CD4-positive, alpha-beta T cell treated with Interleukin-12 subunit alpha and Interleukin-12 subunit beta, for 1 hour (primary cell): ENCODE measurements at places on chromosomes 13 and 19.
A peak's percentile ranks its signal among the peaks of the same experiment; 100 is the strongest.

DNA sequence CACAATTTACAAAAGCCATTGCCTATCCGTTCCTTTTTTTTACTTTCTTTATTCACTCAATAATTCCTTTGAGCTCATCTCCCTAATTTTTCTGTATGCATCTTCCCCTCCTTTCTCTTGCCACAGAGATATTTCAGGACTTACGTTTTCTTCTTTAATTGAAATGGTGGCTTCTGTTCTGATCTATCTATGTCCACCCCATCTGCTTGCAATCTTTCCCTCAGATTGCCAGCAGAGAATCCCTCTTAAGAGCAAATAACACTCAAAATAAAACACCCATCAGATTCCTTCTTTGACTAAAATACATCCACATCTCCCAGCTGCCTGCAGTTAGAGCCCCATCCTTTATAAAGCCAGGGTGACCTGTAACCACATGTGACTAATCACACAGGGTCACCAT, 478.6 kb downstream of the EFNB2 start:
- DNase-seq, result no peak

DNA sequence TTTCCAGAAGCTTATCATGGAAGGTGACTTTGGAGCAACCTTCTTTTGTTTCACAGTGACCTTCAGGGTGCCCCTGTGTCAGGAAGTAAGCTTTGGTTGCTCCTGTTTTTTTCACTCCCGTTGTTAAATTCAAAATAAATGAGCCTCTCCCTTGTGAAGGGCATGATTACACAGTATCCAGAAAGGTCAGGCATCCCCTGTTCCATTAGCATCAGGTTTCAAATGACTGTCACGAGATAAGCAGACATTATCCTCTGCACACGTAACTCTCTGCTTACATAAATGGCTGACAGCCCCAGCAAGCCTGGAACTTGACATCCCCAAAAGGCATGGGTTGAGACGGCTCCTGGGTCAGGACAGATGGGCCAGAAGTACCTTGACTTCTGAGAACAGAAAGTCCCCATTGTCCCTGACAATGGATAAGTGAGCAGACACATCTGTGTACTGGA, 52.0 kb downstream of the RAB20 start:
- no peak for DNase-seq

GRCh38 chr13:25217023-25217885, 45.2 kb upstream of the AMER2 start:
- no peak for DNase-seq

GRCh38 chr13:22271903-22272302, 601.0 kb downstream of the FGF9 start:
- no peak for DNase-seq

DNA sequence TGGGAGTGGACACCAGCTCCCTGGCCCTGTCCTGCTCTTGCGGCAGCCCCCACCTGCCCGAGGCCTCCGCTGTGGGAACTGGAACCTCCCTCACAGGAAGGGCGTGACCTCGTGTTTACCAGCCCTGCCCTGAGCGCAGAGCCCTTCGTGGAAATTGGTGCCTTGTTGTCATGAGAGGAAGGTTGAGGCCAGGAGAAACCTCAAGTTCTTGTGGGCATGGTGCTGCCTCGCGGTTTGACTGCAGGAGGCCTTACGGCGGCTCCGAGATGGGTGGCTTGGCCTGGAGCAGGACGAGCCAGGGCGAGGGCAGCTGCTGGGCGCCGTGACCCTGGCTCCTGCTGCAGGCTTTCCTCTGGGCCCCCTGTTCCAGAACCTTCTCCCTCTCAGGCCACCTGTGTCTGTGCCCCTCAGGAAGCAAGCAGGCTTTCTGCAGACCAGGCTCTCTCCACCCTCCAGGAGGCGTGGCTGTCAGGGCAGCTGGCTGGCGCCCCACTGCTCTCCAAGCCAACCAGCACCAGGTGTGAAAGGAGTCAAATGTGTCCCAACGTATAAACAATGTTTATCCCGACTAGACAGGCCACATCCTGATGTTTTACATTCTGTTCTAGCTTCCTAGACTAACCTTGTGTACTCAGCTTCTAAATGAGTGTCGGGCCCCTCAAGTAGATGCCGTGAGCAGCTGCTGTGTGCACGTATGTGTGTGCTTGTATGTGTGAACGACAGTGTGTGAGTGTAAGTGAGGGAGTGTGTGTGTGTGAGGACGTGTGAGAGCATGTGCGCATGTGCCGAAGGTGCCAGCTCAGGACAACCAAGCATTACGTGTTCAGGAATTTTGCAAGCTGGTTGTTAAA, 10.4 kb upstream of the RASA3 start:
- DNase-seq, result peak; percentile 86

DNA sequence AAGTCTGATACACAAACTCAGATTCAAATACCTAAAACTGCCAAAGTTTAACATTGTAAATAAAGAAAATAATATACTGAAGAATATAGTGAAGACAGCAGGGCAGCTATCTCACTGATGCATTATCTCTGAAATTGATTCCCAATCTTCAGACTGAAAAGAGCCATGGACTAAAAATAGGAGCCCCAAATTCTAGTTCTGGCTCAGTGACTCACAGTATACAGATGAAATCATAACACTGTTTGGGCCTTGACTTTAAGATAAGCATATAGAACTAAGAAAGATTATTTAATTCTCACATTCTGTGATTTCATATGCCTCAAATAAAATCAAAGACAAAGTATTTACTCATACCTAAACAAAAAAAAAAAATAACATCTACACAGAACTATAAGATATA, 53.9 kb downstream of the RBM26 start:
- DNase-seq, result no peak

DNA sequence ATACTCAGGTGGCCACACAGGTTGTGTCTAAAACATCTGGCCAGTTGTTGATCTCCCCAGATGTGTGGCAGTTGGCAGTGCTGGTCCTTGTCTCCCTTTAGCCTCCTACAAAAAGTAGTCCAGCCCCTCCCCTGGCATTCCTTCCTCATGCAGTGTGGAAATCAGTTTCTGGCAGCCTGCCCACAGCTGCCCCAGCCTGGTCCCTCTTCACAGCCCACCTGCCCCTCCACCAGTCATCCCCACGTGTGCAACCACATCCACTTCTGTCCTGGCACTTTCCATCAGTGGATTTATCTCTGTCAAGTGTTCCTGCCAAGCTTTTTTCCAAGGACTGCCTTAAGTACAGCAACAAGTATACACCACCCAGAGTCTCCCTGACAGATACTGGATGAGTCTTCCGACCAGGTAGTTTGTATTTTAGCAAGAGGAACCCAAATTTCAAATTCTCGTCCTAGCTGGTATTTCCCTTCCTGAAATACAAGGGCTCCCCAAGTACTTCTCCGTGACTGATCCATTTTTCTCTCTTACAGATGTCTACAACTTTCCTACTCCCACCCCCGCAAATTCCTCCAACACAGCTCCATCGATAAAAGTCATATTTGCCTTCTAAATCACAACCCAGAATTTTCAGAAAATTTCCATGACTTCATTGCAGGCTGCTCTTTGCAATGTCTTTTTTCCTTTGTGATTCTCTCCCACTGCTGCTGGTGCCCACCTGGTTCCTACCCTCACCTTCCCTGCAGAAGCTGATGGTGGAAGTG, 313.5 kb downstream of the FOXO1 start:
- DNase-seq, result no peak

- DNase-seq, result no peak
Observed at GRCh38 chr13:95603887-95604555, 40.5 kb downstream of the DZIP1 start.

DNA sequence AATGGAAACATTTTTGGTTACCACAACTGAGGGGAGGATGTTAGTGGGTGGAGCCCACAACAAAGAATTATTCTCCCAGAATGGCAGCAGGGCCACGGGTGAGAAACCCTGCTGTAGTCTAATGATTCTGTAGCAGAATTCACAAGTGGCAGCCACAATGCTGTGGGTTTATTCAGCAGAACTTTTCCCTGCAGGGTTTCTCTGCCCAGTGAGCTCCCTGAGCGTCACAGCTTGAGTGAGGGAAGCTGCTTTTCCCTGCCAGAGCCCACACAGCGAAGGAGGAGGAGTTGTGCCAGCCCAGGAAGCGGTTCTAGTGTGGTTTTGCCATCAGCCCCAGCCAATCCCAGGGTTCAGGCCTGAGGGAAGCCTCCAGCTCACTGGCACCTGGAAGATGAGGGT, 4.4 kb downstream of the ATP12A start:
- peak; percentile 35 for DNase-seq

GRCh38 chr19:42816894-42817293, 51.4 kb upstream of the PSG8 start:
- no peak for DNase-seq

- DNase-seq, result no peak
Observed at GRCh38 chr13:31111136-31111535, 50.6 kb downstream of the HSPH1 start.

DNA sequence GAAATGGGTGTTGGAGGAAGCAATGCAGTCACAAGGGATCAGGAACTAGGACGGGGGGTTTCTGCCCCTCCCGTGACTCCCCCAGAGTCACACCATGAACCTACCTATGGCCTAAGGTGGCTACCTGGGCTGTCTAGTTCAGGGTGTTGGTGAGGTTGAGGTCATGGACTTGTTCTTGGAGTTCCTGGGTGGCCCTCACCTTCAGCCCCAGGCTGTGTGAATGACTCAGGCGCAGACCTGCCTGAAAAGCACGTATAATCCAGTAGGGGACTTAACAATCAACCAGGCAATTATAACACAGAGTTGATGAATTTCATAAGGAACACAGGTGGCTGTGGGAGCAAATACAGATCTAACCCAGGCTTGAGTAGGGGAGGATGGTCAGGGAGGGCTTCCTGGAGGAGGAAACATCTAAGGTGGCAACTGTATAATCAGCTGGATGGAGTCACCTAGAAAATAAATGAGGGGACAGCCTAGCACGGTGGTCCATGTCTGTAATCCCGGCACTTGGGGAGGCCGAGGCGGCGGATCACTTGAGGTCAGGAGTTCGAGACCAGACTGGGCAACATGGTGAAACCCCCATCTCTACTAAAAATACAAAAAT, 25.6 kb upstream of the ADGRE1 start:
- no peak for DNase-seq

- DNase-seq, result no peak
Observed at GRCh38 chr13:24166561-24166960, 6.0 kb downstream of the SPATA13 start.

- DNase-seq, result no peak
Observed at GRCh38 chr13:92225861-92226260, 827.4 kb downstream of the GPC5 start.

- no peak for DNase-seq
Observed at GRCh38 chr19:6750062-6750461, 10.6 kb downstream of the TRIP10 start.

DNA sequence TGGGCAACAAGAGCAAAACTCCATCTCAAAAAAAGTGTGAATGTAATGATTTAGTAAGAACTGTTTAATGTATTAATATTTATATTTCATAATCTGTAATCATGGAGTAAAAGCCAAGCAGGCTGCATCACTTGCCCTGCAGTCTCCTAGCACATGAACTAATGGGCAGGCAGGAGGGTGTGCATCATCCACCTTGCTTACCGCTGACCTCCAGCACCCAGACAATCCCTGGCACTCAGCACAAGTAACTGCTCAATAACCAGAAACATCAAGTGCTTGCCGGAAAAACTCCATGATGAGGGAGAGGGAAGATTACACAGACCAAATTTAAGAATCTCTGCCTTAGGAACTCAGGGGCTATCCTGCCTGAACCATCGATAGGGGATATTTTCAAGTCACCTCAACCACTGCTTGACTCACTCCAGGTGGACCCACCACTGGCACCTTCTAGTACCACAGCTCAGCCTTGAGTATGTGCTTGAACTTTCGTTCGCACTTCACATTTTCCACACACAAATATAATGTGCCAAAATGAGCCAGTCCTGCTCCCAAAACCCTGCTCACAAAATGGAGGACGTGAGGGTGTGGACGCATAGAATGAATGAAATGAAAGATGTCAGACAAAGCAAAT, 18.6 kb downstream of the BRD4 start:
- DNase-seq, result no peak

DNA sequence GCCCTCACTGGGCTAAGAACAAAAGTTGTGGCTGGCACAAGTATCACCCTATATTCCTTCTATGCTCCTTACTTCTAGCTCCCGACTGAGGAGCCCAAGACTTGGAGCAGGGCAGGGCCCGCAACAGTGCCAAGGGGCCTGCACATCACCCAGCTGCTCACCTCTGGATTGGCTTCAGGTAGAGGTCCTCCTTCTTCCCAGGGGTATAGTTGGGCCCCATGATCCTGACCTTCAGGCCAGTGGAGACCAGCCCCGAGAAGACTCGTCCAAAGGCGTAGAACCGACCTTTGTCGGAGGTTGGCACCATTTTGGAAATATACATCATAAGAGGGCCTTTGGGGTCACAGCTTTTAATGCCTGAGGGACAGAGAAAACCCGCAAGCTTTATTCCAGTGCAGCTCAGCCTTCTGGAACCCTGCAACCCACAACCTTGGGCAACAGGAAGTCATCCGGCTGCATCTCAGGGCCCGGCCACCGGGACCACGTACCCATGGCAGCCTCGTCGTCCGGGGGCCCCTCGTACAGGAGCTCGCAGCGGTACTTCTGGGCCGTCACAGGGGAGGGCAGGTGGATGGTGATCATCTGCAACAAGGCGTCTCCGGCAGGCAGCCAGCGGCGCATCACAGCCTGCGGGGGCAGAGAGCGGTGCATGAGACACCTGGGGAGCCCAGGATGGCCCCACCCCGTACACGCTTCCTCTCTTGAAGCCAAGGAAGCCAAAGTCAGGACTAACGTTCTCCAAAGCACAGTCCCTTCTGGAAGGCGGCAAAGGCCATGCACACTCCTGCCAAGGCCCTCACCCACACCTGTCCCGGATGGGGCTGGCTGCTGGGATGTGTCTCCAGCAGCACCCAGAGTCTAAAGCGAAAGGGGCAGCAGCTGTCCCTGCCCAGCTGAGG, 4.7 kb downstream of the EEF2 start:
- no peak for DNase-seq

- peak; percentile 32 for DNase-seq
Observed at GRCh38 chr13:49454388-49455006, 10.4 kb downstream of the SETDB2 start.

GRCh38 chr13:21475115-21475514, 16.0 kb upstream of the ZDHHC20 start:
- DNase-seq, result no peak

- no peak for DNase-seq
Observed at GRCh38 chr13:109707044-109707741, 79.2 kb downstream of the IRS2 start.

DNA sequence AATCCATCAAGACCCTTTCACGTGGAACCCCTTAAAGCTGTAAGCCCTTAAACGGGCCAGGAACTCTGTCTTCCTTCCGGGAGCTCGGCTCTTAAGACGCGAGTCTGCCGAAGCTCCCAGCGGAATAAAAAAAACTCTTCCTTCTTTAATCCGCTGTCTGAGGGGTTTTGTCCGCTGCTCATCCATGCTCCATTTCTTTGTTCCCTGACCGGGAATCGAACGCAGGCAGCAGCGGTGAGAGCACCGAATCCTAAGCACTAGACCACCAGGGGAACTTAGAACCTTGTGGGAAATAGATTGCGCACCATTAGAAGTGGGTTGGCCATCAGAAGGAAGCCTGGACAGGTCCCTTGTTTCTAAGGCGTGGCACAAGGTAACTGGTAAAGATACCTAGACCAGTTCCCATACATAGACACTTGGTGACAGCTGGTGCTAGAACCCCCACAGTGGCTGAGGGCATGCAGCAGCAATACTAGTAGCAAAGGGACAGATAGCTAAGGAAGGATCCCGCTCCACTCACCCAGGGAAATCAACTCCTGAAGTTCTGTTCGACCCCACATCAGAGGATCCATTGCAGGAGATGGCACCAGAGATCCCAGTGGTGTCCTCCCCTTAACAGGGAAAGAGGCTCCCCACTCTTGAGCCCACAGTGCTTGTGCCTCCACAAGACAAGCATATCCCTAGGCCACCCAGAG, 1.5 kb upstream of the RGCC start:
- no peak for DNase-seq
